NCI-H1105 (cell line): ENCODE measurements at places on chromosomes 4 and X.
A peak's percentile ranks its signal among the peaks of the same experiment; 100 is the strongest.

DNA sequence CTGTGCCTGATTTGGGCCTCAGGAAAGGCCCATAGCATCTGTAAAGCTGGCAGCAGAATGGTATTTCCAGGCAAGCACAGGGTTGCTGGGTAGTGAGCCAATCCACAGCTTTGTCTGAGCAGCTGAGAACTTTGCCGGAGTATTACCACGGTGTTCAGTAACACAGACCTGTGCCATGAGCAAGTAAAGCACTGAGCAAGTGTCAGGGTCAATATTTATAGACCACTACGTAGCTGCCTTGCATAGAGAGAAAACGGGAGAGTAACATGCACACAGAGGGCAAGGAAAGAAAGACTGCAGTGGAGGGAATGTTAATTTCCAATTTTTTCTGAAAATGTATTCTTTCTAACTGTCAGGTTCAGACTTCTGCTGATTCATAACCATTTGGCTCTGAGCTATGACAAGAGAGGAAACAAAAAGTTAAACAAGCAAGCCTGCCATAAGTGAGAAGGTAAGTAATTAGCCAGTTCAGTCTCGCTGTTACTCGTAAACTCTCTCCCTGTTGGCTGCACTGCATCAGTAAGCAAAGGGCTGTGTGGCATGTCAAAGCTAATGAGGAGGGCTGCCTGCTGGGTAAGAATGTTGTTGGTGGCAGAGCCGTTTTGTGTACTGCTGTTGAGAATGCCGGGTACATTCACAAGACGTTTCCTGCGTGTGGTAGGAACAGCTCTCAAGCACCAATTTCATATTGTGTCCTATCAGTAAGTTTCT is 238.1 kb downstream of the BMPR1B start:
- DNase-seq = no peak

DNA sequence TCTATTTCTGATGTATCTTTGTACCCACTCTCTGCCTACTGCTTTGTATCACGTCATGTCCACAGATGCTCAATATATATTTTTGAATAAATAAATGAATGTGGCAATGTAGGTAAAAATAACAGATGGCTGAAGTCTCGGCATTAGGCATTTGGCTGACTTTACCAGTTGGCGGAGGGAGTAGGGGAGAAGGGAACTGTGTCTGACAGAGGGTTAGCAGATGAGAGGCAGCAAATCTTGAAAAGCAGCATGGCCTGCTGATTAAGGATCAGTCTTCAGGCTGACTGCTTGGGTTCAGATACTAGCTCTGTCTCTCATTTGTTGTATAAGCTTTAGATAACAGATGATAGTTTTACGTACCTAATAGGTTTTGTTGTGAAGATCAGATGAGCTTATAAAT is 31.9 kb upstream of the RASGEF1B start:
- DNase-seq = no peak

GRCh38 chrX:41734530-41734929 is 10.5 kb downstream of the GPR82 start:
- no peak for DNase-seq

DNA sequence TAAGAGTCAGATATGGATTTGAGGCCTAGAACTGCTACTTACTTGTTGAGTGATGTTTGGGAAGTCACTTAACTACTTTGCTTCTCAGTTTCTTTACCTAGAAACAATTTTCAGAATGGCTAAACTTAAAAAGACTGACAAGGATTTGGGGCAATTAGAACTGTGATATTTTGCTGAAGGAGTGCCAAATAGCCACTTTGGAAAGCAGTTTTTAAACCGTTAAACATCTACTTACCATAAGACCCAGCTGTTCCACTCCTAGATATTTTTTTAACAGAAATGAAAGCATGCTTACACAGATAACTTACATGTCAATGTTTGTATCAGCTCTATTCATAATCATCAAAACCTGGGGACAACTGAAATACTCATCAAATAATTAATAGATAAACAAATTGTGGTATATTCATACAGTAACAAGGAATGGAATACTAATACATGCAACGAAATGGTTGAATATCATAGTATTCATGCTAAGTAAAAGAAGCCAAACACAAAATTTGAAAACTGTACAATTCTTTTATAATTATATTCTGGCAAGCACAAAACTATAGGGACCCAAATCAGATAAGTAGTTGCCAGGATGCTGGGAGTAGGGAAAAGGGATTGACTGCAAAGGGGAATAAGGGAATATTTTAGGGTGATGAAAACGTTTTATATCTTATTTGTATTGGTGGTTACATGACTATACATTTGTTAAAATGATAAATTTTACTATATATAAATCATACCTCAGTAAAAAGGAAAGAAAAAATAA is 24.0 kb downstream of the RPA4 start:
- DNase-seq = no peak

- peak; percentile 0 for DNase-seq
These were observed 25.1 kb downstream of the SETD7 start for GRCh38 chr4:139530833-139531427.

GRCh38 chr4:83329521-83330110 is 5.0 kb downstream of the HPSE start:
- DNase-seq = no peak

DNA sequence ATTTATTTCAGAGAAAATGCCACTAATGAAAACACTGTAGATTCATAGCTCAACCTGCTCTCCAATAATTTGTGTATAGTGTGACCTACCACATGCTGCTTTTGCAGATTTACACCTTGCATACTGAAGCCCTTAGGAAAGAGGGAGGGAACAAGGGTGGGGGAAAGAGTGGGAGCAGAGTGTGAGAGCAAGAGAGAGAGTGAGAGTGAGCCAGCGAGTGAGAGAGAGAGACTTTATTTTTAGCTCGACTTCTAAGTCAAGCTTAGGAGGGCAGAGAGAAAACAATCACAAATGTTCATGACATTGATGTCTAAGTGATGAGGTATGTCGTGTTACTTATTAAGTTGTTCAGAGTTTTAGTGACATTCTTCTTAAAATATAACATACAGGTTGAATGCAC is 112.5 kb upstream of the HAND2 start:
- no peak for DNase-seq

DNA sequence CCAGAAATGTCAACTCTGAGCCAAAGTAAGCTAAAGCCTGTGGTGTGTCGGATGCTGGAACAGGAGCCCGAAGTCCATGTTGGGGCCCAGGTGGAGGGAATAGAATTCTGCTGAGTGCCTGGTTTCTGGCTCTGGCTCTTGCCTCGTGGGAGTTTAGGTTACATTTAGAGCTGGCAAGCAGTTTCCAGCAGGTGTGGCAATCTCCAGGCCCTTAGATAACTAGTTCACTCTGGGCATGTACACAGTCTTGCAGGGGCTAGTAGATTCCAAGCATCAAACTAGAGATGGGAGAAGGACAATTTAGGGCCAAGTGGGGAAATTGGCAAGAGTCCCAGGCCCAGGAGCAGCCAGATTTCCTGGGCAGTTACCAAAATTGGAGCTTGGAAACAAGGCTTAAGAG is 56.3 kb upstream of the STOX2 start:
- DNase-seq = peak; percentile 7

GRCh38 chr4:24279911-24280375 is 304.4 kb downstream of the DHX15 start:
- no peak for DNase-seq

- no peak for DNase-seq
These were observed 42.9 kb downstream of the ATXN3L start for GRCh38 chrX:13276991-13277390.

DNA sequence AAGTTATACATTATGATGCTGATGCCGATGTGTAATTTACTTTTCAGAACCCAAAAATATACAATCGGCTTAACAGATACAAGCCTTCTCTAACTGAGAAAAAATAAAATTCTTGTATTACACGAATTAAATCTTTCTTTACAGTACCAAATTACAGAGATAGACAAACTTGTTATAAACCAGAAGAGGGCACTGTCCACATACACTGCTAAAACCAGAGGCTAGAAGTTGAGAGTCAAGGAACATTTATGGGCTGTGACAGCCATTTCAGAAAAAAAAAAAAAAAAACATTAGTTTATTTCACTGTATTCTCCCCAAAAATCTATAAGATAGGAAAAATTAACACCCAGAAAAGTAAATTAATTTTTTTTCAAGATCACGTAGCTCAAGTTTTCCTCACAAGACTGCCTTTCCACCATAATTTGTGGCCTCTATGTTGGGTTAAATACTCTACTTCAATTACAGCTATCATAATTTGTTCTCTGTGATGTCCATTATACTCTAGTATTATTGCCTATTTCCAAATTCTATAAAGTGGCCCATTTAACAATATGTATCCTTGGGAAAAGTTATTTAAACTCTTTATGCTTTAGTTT is 12.0 kb downstream of the EREG start:
- peak; percentile 6 for DNase-seq

- no peak for DNase-seq
These were observed 452.2 kb upstream of the FTHL17 start for GRCh38 chrX:31523884-31524536.

DNA sequence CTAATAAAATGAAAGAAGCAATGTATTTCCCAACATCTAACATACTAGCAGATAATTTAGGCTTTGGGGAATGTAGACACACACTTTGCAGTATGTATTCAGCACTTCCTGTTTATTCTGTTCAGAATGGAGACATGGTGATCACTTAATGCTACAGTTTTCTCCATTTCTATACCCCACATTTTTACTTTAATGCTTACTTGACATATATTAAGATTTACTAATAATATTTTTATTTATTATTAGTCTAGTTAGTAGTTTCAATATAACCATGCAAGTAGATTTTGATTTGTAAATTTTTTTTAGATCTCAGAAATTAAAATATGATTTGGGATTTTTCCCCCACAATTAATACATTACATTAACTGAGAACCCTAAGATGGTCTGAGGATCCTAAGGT is 98.4 kb downstream of the PRSS12 start:
- DNase-seq = no peak

- no peak for DNase-seq
These were observed 2.1 kb upstream of the CLCN3 start for GRCh38 chr4:169618286-169618685.

GRCh38 chr4:108622828-108623227 is 2.5 kb downstream of the RPL34 start:
- no peak for DNase-seq

GRCh38 chr4:181376058-181376457 is 867.1 kb upstream of the TENM3 start:
- DNase-seq = no peak

DNA sequence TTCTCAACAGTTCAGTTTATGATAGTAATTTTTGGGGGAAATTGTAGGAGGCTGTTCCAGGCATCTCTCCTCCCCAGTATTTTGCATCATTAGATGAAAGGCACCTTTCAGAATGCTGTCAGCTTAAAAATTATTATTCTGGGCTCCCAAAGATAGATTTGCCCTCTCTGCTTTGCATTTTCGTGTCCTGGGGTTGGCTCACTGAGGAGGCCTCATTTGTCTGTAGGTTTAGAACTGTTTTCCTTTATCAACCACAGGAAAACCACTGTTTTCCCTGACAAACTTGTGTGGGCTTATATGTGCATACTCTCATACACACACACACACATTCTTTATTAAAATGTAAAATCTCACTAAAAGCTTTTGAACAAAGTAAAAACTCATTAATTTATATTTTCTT is 197.2 kb upstream of the VCX3A start:
- DNase-seq = no peak
